NCI-H146 (cell line): ENCODE measurements at places on chromosomes 1 and 21.

DNA sequence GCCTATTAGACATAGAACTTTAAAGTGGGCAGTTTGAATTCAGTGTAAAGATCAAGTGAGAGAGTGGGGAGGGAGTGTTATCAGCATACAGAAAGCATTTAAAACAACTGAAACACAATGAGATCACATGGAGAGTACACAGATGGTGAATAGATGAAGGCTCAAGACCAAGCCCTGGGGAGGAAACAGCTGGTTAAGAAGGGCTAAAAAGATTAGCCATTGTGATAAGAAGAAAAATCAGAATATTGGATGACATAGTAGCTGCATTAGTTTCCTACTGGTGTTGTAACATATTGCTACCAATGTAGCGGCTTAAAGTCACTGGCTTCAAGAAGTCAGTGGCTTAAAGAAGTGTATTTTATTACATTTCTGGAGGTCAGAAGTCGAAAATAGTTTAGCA, 443.4 kb upstream of the RGS18 start:
- peak; percentile 10 for DNase-seq

DNA sequence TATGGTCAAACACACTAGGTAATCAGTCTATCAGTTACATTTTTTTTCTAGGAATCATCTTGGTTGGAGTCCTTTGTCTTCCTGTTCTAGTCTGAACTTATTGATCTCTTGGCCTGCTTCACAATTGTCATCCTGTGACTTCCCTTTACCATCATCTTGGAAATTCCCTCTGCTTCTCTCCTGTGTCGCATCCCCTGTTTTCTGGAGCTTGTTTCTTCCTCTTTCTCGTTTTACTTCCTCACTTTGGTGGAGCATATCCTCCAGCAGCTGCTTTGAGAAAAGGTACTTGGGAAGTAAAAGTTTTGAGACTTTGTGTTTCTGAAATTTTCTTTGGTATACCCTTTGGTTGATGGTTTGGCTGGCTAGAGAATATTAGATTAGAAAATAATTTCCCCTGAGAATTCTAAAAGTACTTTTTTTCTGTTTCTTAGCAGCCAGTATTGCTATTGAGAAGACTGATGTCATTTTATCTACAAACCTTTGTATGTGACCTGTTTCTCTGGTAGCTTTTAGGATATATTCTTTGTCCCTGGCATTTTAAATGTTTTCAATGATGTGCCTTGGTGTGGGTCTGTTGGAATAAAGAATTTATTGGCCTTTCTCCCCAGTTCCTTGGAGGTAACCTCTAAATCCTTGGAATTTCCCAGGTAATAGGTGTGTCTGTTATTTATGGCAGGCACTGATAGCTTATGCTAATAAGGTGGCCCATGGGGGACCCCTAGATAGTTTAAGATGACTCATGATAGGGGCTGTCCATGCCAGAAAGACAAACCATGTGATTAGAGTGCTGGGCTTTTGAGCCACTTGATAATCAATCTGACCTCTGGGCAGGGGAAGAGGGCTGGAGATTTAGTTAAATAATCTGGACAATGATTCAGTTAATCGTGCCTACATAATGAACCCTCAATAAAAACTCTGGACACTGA, 6.1 kb upstream of the MYCL start:
- DNase-seq, result no peak

DNA sequence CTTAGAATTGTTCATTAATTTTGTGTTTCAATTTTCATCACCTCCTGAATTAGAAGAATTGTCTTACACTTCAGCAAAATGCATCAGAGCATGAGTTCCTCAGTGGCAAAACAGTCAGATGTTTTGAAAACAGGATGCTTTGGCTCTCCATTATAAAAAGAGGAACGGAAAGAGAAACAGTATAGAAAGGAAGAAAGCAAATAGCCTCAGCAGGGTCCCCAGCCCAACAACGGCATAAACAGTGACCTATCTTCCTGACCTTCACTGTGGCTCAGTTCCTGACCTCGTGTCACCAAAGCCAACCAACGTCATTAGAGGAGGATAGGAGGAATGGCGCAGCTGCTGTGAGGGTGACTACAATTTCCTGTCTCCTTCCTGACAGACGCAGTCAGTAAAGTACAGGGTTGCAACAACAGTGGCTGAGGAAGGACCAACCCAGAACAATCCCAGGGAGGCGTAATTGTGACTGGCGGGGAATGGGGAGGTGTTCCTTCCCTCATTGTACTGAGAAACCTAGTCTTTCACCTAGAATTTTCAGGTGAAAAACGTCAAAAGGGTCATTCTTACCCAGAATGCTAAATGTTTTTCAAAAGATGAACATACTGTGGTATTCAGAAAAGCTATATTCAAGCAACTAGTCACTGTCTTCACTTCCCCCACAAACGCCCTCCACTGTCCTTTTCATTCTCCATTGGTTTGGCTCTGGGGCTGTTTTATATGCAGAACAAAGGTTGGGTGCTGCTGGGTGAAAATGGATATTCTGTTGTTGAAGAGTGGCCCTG, 197.9 kb upstream of the SGIP1 start:
- no peak for DNase-seq

DNA sequence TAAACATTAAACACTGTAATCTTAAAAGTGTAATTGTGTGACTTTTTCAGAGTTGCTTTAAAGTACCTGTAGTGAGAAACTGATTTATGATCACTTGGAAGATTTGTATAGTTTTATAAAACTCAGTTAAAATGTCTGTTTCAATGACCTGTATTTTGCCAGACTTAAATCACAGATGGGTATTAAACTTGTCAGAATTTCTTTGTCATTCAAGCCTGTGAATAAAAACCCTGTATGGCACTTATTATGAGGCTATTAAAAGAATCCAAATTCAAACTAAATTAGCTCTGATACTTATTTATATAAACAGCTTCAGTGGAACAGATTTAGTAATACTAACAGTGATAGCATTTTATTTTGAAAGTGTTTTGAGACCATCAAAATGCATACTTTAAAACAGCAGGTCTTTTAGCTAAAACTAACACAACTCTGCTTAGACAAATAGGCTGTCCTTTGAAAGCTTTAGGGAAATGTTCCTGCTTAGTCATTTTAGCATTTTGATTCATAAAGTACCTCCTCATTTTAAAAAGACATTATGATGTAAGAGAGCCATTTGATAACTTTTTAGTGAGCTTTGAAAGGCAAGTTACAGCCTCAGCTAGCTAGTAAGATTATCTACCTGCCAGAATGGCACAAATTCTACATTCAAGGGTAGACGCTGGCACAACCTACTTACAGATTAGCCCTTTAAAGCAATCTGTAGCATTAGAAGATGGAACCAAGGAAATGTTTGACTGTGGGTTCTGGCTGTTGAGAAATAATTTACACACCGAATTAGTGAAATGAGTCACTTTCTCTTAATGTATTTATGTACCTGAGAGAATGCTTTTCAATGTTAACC, 9.4 kb downstream of the SOD1 start:
- DNase-seq, result no peak

GRCh38 chr1:194298007-194298598, 1111.7 kb upstream of the B3GALT2 start:
- DNase-seq, result no peak

GRCh38 chr1:14282707-14283106, 315.8 kb upstream of the KAZN start:
- peak; percentile 47 for DNase-seq

- DNase-seq, result no peak
Measured at GRCh38 chr1:27690183-27690582, 18.2 kb upstream of the IFI6 start.

- DNase-seq, result no peak
Measured at GRCh38 chr1:33692206-33693188, 171.4 kb upstream of the HMGB4 start.

DNA sequence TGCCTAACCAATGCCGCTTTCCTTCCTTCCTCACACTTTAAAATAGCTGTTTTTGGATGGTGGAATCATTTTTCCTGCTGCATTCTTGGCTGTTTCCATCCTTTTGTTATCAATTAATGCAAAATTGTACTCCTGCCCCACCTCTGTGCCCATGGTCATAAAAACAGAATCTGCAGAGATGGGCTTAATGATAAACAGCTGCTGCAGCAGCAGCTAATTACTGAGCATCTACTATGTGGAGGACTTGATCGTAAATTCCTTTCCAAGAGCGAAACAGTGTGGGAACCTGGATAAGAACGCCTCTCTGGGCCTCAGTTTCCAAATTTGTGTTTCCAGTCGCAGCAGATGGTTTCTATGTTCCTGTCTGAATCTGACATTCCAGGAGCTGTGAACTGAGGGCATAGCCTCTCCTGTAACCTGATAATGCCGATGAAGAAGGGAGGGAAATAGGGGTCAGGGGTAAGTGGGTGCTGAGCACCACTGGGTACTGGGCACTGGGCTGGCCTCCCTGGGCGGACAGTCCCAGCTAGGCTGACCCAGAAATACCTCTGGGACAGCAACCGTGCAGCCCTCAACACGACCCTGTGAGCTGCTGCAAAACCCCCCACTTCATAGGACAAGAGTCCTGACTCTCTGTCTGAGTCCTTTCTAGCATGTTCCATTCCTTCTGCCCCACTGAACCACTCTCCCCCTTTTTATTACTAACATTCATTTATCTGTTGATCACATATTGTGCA, 121.7 kb downstream of the DMRTB1 start:
- no peak for DNase-seq

GRCh38 chr1:14297356-14297755, 301.1 kb upstream of the KAZN start:
- no peak for DNase-seq

- DNase-seq, result no peak
Measured at GRCh38 chr1:215833941-215834729, 267.0 kb downstream of the KCTD3 start.

DNA sequence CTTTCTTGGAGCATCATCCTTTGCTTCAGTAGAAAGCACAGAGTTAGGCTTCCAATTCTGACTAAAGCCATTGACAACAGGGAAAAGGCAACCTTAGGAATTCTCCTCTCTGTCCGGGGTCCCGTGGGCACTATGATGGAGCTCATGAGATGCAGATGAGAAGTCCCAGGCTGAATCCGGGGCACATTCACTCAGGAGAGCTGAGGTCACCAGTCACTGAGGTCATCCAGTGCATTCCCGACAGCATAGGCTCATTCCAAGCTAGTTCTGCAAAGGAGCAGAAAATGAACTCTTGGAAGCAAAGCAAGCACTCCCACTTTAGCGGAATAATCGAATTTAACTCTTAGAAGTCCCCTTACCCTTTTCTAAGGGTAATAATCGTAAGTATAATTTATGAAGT, 6.8 kb downstream of the CR1 start:
- DNase-seq, result no peak

- no peak for DNase-seq
Measured at GRCh38 chr1:214066190-214066589, 78.4 kb downstream of the PROX1 start.

DNA sequence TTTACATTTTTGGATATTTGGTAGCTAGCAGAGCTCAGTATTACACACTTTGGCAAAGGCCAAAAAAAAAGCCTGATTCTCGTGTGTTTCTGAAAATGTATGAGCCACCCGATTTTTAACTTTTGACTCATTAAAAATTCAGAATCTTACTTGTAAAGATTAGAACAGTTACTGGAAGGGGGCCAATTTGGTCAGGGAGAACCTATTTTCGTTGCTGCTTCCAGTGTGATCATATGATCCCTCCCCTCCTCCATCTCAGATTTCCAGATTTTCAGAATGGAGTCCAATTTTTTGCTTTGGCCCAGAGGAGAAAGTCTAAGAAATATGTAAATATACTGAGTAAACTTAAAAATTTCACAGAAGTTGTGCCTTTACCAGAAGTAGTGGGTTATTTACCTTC, 3.2 kb upstream of the OR2AK2 start:
- DNase-seq, result no peak

GRCh38 chr1:63794939-63795378, 21.1 kb downstream of the ROR1 start:
- no peak for DNase-seq

GRCh38 chr1:160371346-160371631, 4.4 kb downstream of the NHLH1 start:
- no peak for DNase-seq

GRCh38 chr1:154784924-154785531, 85.1 kb downstream of the KCNN3 start:
- DNase-seq, result no peak

- peak; percentile 76 for DNase-seq
Measured at GRCh38 chr1:42962641-42963377, 4.1 kb upstream of the SLC2A1 start.

DNA sequence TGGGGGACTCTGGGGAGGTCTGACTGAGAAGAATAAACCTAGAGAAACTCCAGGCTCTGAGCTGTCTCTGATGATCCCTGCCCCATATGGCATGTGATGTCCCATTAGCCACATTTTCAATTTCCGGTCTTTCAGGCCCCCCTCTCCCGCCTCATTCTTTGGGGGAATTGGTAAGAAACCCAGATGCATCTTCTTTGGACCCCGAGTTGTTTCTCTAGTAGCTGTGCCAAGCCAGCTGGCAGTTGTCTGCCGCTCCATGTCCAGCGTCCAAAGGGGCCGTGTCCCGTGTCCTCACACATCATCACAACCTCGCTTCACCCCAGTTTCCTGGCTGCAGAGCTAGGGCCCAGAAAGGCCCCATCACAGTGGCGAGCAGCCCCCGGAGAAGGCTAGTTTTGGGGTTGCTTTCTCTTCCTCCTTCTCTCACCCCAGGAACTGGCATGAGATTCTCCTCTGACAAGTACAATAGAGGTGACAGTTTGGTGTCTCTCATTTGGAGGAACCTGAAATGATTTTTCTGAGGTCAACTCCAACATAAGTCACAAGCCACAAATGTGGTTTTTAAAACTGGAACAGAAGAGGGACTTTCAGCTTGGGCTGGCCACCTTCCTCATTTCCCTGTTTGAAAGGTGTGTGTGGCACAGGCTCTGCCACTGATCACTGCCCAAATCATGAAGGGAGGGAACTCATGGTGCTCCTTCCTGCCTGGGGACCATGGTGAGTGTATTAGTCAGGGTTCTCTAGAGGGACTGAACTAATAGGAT, 6.4 kb upstream of the GPR157 start:
- no peak for DNase-seq

- DNase-seq, result no peak
Measured at GRCh38 chr1:109929170-109929569, 18.5 kb downstream of the CSF1 start.

DNA sequence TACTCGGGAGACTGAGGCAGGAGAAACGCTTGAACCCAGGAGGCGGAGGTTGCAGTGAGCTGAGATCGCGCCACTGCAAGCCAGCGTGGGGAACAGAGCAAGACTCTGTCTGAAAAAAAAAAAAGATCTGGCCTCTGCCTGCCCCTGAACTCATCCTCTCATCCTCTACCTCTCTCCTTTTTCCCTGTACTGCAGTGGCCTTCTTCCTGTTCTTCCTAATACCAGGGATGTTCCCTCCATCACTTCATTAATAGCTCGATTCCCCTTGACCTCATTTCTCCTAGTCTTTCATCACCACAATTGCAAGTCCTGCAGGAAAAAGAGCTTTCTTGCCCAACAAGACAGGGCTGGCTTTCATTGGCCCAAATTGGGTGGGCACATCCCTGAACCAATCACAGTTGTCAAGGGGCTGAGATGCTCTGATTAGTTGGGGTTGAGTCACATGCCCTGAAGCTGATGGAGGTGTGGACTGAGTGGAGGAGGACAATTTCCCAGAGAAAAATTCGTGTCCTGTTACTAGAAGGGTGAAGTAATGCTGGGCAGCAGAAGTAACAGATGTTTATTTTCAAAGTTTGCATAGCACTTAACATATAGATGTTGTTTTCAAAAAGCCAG, 86.8 kb upstream of the PUM1 start:
- DNase-seq, result no peak

GRCh38 chr1:245074232-245074747, 80.5 kb upstream of the KIF26B start:
- DNase-seq, result no peak
